ENCODE measurements at places on chromosomes 16 and 17. TPM values are rescaled to one million over a fixed set of nuclear protein-coding genes. Genes with fewer than 3 reads are reported as not detected.
A peak's percentile ranks its signal among the peaks of the same experiment; 100 is the strongest.

The GPR139 gene
- total RNA-seq, result not detected

The AKAP10 gene
- 20.0 TPM for total RNA-seq

- DNase-seq, result no peak
Measured at GRCh38 chr17:57669671-57670529, 75.2 kb downstream of the CCDC182 start.

DNA sequence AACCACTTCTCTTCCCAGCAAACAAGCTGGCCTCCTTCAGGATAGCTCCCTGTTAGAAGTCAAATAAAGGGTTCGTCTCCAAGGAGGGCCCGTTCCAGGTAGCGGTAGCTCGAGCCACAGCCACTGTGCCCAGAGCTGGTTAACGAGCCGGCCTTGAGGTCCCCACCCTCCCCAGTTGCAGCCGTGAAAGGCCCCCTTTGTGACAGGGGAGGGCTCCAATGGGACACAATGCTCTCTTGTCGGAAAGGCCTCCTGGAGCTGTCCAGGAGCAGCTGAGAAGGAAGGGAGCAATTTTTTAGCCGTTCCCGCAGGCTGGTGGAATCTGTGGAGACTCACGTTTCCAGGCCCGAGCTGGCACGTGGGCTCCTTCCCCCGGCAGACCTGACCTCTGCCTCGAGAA, 29.9 kb upstream of the FOXF1 start:
- DNase-seq, result no peak

DNA sequence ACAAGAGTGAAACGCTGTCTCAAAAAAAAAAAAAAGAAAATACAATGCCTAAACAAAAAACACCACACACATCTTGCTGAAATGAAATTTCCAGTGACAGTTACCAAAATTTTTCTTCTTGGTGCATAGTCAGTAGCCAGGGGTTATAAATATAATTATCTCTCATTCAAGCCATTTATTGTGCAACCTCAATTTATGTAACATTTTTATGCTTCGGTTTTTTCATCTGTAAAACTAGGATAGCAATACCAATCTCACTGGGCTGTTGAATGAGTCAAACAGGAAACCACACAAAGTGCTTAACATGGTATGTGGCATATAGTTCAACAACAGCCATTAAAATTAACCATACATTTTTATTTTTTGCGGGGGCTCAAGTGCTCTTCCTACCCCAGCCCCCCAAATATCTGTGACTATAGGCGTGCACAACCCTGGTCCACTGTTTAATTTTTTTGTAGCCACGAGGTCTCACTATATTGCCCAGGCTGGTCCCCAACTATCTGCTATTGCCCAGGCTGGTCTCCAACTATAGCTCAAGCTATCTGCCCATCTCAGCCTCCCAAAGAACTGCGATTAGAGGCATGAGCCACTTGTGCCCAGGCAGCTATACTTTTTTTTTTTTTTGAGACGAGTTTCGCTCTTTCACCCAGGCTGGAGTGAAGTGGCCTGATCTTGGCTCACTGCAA, 2.6 kb downstream of the COG4 start:
- peak; percentile 76 for DNase-seq

The ANKFY1 gene
- 58.7 TPM for total RNA-seq

- peak; percentile 64 for DNase-seq
Measured at GRCh38 chr16:14168146-14168545, 97.0 kb downstream of the MRTFB start.

The ZG16B gene
- total RNA-seq, result 0.64 TPM

- no peak for DNase-seq
Measured at GRCh38 chr17:77857613-77858012, 100.9 kb upstream of the TNRC6C start.

The C17orf78 gene
- total RNA-seq, result not detected

The CCL16 gene
- total RNA-seq, result not detected

- DNase-seq, result no peak
Measured at GRCh38 chr17:16929035-16929680, 42.8 kb downstream of the TNFRSF13B start.

- no peak for DNase-seq
Measured at GRCh38 chr17:32933881-32934280, 5.9 kb downstream of the TMEM98 start.

- peak; percentile 22 for DNase-seq
Measured at GRCh38 chr17:40915721-40916256, 21.7 kb downstream of the KRT23 start.

GRCh38 chr16:50533317-50533716, 14.9 kb upstream of the NKD1 start:
- DNase-seq, result no peak

The ZG16 gene
- total RNA-seq, result not detected

DNA sequence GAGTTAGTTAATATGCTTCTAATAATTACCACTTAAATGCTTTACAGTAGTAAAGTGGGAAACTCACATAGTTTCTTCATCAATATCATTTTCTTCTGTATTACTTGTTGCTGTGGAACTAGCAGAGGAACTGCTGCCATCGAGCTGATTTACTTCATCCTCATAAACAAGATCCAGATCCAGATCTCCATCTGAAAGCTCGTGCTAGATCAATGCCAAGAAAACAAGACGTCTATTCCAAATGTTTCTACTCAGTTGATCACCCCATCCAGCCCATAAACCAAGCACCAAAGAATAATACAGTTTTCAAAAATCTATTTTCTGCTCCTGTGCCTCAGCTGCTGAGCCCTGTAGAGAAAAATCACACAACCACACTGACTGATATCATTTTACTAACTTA, 59.1 kb downstream of the TRIM37 start:
- DNase-seq, result no peak

The ACSM5 gene
- under 0.01 TPM for total RNA-seq

The VAT1L gene
- total RNA-seq, result 59.3 TPM

DNA sequence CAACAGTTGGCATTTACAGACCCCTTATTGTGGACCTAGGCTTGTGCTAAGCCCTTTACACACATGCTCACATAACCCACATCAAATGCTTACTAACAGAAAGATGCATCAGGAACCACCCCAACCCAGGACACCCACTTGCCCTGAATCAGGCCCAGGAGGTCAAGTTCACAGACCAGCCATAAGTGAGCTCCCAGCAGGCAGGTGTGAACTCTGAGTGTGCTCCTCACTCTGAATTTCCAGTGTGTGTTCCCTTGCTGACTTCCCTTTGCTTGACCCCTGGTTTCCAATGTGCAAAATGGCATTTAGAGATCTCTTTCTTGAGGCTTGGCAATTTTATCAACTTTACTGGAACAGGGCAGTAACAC, 87.0 kb downstream of the BMERB1 start:
- DNase-seq, result no peak

DNA sequence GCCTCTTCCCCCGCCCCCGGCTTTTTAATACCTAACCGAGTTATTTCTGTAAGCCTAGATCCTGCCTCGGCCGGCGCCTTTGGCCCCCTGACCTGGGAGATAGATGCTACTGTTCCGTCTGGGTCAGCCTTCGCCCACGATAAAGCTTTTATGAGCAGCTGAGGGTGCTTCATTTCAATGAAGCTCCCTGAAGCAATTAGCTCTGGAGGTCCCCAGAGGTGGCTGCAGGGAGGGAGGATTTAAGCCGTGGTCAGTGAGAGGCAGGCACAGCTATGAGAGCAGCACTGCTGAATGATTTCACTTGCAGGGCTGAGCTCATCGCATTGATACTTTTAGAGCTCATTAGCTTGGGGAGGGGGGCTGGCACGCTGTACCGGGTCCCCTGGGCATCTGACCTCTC, 89.4 kb downstream of the RPA1 start:
- no peak for DNase-seq

GRCh38 chr17:81317961-81318605, 23.0 kb upstream of the SLC38A10 start:
- DNase-seq, result no peak

DNA sequence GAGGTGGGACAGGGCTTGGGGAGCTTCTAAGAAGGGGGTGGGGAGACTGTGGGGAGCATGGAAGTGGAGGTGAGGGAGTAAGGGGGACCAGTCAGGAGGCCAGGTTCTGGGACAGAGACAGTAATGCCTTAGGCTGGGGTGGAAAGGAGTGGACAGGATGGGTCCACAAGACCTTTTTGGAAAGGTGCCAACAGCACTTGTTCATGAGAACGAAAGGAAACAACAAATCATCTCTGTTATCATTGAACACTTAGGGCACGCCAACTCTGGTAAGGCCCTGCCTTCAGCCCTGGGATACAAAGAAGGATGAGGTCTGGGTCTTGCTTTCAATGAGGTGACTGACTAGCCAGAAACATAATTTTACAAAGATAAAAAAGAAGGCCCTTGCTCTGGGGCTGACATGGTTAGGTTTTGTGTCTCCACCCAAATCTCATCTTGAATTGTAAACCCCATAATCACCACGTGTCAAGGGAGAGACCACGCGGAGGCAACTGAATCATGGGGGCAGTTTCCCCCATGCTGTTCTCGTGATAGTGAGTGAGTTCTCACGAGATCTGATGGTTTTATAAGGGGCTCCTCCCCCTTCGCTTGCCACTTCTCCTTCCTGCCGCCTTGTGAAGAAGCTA, 113.8 kb downstream of the SLC39A11 start:
- DNase-seq, result peak; percentile 42

The KRTAP4-9 gene
- not detected for total RNA-seq

The APPBP2 gene
- total RNA-seq, result 42.8 TPM

DNA sequence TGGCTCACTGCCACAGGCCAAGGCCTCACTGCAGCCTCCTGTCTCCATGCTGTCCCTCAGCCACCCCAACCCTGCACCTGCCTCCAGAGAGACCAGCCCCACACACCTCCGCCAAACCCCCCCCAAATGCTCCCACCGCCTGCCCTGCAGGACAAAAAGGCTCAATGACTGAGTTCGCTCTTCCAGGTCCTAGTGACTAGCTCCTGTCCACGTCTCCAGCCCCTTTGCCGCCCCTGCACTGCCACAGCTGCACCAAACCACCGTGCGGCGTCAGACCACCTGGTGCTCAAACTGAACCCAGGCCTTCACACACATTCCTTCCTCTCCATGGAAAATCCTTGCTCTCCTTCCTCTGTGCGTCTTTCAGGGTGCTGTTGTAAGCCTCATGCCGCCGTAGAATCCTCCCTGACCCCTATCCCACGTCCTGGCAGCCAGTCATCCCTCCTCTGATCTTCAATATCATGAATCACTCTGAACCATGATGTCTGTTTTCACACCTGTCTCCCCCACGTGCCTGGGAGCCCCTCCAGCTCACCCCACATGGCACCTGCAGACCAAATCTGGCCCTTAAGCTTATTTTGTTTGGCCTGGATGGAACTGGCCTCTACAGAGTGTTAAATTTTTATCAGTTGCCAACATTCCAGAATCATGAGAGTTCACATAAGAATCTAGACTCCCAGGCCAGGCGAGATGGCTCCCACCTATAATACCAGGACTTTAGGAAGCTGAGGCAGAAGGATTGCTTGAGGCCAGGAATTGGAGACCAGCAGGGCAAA, 4.3 kb upstream of the GSG1L start:
- DNase-seq, result peak; percentile 8

- no peak for DNase-seq
Measured at GRCh38 chr16:76175718-76176117, 101.5 kb upstream of the CNTNAP4 start.

DNA sequence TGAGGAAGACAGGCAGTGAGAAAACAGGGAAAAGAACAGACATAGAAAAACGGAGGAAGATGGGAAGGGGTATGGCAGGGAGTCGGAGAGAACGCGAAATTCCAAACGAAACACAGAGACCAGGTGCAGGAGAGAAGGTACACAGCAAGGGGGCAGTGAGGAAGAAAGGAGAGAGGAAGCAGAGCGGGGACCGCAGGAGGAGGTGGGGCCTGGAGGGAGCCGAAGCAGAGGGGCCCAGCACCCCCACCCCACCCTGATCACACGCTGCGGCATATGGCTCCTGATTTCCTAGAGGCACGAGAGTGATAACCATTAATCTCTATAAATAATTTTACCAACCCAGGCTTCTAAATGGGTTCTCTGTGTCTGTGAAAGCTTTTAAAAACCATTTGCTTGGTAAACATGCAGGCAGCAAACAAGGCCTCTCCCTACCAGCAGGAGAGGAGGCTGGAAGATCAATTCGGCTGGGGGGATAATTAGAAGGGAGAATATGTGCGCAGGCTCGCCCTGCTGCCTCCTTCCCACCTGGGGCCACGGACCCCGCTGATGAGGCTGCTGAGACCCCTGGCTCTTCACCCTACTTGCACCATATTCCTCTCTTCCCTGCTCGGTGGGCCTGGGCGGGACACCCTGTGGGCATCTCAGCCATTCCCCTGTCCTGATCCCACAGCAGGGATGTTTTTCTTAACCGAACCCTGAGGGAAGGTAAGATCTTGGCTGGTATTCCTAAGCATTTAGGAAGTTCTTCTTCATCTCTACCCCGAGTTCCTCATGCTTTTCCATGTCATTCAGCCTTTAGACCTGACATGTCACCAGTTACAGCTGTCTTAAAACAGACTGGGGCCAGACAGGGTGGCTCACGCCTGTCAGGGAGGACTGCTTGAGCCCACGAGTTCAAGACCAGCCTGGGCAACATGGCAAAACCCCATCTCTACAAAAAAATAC, 86.7 kb downstream of the TMEM132E start:
- no peak for DNase-seq

GRCh38 chr17:82553210-82553930, 33.8 kb downstream of the FOXK2 start:
- no peak for DNase-seq

The ZNF597 gene
- total RNA-seq, result 5.2 TPM

- peak; percentile 24 for DNase-seq
Measured at GRCh38 chr16:48246066-48246465, 1.3 kb downstream of the ABCC11 start.

DNA sequence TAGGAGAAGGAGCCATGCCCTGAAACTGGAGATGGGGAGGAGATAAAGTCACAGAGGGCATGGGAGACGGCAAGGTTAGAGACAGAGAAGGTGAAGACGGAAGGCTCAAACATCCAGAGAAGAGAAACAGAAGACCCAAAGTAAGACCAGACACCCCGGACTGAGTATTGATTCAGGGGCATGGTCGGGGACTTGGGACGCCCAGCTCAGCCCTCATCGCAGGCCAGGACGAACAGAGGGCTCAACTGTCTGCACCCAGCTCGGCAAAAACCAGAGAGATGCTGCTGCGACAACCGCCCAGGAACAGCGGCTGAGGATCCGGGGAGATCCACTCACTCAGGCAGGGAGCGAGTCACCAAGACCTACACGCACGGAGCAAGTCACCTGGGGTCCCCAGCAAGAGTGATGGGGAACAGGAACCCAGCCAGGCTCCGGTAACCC, 999 bp downstream of the XYLT1 start:
- no peak for DNase-seq

The KRT24 gene
- not detected for total RNA-seq

DNA sequence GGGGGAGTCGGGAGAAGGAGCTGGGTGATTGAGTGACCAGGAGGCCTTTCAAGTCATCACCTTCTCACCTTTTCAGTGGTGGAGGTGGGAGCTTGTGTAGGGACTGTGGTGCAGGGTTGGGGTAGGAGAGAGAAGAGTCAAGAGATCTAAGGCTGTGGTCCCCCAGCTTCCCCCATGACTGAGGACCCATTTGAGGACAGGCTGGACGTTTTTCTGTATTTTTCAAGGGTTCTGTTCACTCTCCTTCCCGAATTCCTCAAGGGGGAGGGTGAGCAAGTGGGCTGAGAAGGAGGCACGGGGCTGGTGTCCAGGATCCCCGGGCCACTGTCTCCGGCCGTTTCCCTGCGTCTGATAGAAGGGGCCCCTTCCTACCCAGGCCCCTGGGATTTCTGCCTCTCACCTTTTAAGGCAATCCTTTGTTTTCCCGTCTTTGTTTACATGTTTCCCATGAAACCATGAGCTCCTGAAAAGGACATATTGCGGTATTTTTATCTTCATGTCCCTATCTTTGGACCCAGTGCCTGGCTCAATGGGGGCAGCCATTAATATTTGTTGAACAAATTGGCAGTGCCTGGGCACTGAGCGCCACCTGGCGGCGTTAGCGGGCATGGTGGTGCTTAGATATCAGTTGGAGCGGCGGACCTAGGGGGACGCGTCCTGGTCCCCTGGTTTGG, 9.2 kb upstream of the CD300A start:
- peak; percentile 60 for DNase-seq

Measured in fibroblast of villous mesenchyme (primary cell).